WTC11 (cell line): ENCODE measurements at places on chromosomes 2 and 18.

- DNase-seq = no peak
These were observed 806.8 kb downstream of the PLCL1 start for GRCh38 chr2:198611201-198611600.

DNA sequence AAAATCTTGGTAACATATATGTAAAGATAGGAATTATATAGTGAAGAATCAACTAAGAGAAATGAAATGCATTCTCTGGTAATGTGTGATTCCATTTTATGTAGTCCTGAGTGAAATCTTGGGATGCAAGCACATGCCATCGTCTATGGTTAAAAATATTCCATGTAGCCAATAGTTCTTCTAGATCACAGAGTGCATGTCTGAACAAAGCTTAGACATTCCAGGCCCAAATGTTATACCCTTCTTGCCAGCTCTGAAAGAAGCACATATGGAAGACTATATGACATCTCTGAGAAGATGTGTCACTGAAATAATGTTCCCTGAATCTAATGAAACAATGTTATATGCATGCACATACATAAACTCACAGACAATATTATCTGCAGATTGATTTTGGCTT lies 92.3 kb upstream of the TFPI start:
- DNase-seq = no peak

DNA sequence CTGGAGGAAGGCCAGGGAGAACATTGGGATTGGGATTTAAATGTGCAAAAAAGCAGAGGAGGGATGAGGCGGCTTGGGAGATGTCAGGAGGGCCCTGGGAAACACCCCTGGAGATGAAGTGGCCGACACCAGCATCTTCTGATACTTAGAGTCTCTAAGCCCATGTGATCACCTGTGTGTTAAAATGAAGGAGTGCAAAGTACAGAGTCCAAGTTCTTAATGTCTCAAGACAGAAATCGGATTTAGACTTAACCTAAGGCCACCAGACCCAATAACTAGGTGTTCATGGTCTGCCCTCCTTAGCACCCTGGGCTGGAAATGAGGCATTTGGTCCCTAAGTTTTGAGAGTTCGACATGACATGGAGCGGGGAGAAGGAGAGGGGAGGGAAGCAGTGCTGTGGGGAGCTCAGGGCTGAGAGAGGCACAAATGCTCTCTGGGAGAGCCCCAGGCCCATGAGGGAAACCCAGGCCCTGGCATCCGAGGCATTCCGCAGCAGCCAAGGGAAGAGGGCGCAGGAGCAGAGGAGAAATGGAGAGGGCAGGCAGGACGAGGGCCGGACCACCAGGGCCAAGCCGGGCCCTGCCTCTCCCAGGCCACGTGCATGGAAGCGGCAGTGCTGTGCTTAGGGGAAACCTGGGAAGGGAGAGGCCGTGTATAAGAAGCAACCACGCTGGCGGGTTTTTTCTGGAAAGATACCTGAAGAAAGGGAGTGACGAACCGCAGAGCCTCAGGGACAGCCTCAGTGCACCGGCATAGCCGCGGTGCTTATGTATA lies 63.3 kb downstream of the SFXN5 start:
- no peak for DNase-seq

DNA sequence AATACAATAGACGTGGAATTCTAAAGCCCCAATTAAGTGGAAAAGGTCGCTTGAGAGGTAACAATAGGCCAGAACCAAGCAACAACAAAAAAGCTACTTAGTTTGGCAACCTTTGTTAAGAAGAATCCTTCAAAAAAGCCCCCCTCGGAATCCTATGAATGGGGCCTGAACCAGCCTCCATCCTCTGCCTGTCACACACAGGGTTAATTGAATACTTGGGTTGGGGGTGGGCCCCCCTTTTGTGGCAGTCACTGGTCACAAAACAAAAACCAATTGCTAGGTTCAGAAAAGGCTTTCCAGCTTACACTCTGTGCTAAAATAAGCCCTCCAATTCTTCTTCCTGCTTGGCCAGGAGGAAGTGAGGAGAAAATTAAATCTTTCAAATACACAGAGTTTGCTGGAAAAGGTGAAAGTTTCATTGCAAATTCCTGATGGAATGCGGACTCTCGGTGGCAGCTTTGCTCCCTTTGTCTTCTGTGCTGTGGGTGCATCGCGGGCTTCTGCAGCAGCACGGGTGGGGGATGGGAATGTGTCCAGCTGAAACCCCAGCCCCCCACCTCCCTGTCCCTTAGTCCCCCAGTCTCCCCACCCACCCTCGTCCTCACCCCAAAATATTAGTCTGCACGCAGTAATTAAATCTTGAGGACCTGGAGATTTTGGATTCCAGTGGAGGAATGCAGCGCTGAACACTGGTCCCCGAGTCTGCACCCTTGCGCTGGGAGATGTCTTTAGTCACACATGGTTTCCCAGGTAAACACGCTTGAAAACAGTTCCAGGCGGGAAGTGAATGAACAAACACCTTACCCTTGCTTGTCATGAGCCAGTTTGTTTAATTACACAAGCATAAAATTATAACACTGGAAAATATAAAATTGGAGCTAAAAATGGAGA lies 254.3 kb downstream of the SOX11 start:
- DNase-seq = no peak

DNA sequence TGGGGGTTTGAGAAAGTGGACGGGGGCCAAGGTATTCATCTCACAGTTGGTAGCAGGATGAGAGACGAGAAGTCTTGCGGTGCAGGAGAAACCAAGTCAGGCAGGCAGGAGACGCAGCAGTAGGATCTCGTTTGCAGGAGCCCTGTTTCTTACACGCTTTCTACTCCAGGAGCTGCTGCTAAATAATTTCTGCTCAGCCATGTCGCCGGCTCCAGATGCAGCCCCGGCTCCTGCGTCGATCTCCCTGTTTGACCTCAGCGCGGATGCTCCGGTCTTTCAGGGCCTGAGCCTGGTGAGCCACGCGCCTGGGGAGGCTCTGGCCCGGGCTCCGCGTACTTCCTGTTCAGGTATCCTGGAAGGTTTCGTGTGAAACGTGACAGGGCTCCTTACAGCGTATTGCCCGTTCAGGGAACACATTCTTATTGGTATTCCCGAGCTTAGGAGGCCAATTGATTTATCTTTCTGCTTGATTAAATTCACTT lies 494 bp downstream of the ANKZF1 start:
- peak; percentile 45 for DNase-seq
